Endothelial cell (in vitro differentiated cells): ENCODE measurements at places on chromosomes 3 and 15.

GRCh38 chr3:187104933-187105332 is 34.4 kb downstream of the RPL39L start:
- no peak for DNase-seq

DNA sequence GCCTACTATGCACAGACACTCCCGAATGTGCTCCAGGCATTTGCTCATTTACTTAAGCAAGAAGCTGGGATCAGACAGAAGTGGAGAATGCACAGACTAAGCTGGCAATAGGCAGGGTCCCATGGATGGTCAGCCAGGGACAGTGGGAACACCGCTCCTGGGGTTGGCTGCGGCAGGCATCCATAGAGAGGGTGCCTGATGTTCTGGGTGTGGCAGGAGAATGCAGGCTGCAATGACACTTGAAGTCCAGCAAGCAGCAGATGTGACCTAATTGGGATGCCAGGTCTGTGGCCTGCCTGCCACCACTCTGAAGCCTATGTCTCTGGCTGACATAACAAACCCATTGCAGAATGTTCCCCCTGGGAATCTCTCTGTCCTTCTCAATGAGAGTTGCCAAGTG is 40.2 kb upstream of the SLC6A11 start:
- DNase-seq: no peak

DNA sequence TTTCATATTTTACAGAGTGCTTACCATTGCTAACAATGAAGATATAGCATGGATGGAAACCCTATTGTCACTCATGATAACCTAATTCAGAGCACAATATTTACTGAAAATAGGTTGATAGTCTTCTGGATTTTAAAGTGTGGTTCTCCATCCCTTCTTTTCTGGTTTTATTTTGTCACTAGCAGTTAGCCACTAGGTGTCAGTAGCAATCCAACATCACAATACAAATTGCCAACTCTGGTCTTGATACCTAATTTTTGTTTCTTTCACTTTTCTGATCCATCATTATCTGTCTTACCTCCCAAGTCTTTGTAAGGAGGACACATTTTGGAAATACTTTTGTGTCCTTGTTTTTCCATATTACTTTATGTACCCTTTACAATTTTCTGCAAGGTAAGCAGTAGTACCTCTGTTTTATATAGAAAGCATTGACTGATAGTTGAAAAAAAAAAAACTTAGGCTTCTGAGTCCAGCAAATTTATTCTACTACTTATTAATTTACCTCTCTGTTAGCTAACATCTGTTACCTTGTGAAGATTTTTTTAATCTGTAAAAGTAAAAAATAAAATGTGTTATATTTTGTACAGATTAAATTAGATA is 28.3 kb upstream of the CRYBG3 start:
- no peak for DNase-seq

DNA sequence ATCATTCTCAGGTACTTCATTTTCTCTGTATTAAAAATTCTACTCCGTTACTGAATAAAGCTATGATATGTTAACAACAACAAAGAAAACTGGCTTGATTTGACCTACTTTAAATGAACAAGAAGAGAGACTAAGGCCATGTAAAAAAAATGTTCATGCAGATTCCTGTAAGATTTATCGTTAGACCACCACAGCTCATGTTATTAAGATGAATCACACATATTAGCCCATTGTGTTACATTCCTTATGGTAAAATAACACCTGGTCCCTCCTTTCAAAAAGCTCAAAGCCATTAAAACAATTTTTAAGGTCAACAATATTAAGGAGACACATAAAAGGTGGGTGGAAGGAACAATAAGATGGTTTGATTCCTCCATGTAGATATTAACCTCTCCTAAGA is 6.3 kb downstream of the THOC7 start:
- DNase-seq: no peak

DNA sequence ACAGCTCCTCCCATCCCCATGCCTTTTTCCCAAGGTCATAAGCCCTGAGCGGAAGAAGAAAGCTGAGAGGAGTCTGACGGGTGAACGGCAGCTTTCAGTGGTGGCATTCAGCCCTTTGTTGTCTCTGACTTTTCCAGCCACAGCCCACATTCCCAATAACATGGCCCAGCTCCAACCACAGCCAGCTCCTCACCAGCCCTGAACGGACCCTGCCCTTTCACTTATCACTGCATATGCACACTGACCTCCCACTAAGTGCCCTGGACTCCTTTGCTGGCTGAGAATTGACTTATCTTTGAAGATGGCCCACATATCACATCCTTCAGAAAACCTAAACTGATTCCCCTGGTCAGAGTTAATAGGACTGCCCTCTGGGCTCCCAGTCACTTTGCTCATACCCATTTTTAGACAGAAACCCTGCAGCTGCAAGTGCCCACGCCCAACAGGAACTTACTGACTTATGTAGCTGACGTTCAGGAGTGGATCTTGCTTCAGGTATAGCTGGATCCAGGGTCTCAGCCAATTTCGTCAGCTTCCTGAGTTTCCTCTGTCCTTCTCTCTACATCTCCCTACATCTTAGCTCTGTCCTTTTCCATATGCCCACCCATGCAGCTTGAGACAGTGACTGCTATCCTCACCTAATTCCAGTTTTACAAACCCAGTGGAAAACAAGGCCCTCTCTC is 348.5 kb upstream of the PROK2 start:
- no peak for DNase-seq
